ENCODE measurements at places on chromosomes 7 and 10.

GRCh38 chr7:19560111-19560883, 148.5 kb downstream of the POLR1F start:
- H3K27ac ChIP-seq, result no peak overlapping the region
- no peaks in the 10 kb centered on the region for H3K4me1 ChIP-seq
- DNase-seq, result no peak
- H3K4me3 ChIP-seq, result no peak overlapping the region
- no peaks in the 10 kb centered on the region for H3K27me3 ChIP-seq

DNA sequence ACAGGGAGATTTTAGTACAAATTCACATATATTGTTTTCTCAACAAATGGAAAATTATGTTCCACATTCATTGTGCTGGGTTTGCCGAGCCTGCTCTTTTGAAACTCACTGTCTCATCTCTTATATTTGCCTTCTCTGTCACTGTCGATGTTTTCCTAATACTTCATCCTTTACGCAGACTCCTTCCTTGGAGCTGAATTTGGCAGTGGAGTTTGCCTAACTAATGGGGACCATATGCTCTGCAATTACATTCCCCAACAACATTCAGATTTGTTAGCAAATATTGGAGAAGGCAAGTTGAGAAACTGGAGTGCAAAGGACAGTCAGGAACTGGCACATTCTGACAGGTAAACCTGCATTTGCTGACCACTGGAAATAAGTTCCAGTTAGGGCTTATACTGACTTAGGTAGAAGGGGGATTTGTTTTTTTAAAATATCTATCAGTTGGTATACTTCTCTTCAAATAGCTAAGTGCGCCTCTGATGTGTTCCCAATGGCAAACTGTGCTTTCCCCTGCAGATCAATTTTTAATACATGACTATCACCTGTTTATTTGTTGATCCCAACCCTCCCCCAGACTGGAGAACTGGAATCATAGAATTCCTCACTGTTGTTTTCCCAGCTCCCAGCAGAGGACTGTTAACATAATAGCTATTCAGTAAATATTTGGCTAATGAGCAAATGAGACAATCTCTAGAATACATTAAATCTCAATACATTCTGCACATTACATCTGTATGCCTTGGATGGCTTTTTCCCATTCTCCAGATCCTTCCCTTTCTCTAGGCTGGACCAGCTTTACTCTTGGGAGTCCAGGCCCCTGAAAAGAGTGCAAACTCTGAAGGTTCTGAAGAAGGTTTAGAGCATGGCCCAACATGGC, 769.3 kb downstream of the KCNMA1 start:
- H3K36me3 ChIP-seq, result no peaks in the 10 kb centered on the region
- DNase-seq, result no peak
- no peak overlapping the region for H3K27ac ChIP-seq
- no peak overlapping the region for H3K4me3 ChIP-seq
- H3K4me1 ChIP-seq, result no peaks in the 10 kb centered on the region

DNA sequence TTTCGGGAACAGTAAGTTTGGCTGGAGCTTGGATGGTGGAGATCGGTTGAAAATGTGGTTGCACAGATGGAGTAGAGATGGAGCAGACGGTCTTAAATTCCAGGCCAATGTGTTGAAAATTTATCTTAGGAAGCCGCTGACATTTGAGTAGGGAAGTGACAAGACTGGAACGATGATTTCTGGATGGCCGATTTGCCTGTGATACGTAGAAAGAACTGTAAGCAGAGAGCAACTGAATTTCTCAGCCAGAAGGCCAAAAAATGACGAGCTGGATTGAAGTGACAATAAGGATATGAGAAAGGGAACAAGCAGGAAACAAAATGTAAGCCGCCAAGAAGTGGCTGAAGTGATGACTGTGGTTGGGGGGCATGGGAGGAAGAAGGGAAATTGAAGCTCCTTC, 687 bp upstream of the ARMC3 start:
- DNase-seq, result no peak
- peaks cover 12% of the 10 kb centered on the region for H3K4me1 ChIP-seq
- H3K27ac ChIP-seq, result no peak overlapping the region
- H3K4me3 ChIP-seq, result peak overlapping the region; percentile 64
- H3K36me3 ChIP-seq, result no peaks in the 10 kb centered on the region

DNA sequence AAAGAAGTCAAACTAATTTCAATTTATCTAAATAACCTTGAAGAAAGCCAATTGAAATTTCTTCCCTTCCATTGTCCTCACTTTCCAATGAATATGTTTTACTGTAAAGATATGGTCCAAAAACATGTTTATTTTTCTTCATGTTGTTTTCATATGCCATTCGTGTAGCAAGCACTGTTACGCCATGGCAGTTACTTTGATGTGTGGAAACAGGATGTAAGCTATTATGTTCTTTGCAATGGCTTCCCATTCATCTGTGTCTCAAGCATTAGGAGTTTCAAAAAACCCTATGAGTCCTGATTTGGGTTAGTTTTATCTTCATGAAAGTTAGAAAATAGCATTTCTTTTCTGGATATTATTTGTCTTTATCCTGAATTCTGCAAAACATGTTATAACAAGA, 31.0 kb downstream of the GPR141 start:
- no peak overlapping the region for H3K27ac ChIP-seq
- no peaks in the 10 kb centered on the region for H3K27me3 ChIP-seq
- H3K4me1 ChIP-seq, result no peaks in the 10 kb centered on the region

GRCh38 chr10:71086439-71087080, 125.8 kb upstream of the UNC5B start:
- DNase-seq, result no peak
- H3K4me3 ChIP-seq, result no peak overlapping the region
- H3K27me3 ChIP-seq, result peaks cover 8% of the 10 kb centered on the region
- no peaks in the 10 kb centered on the region for H3K4me1 ChIP-seq
- H3K36me3 ChIP-seq, result no peaks in the 10 kb centered on the region

Data from CD8-positive, alpha-beta memory T cell (primary cell).